ENCODE measurements at places on chromosomes 7 and 10.

DNA sequence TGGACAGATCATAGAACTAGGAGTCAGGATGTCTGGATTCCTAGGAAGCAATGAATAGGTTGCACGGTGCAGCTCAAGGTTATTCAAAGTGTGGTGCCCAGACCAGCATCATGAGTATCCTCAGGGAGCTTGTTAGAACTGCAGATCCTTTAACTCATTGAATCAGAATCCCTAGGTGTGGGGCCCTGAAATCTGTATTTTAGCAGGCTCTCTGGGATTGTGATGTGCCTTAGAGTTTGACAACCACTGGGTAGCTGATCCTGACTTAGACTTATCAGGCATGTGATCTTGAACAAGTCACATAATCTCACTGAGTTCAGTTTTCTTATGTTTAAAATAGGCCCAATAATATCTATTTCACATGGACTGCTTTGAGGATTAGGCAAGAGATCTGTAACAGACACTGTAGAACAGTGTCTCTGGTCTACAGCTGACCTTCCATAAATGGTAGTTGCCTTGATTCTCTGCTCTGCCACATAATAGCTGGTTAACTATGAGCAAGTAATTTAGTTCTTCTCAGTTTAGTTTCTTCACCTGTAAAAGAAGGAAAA is 46.4 kb upstream of the ATRNL1 start:
- no peak for DNase-seq

- DNase-seq, result no peak
Measured at GRCh38 chr10:122537545-122537944, 23.0 kb upstream of the DMBT1 start.

- DNase-seq, result no peak
Measured at GRCh38 chr10:132397671-132398565, 918 bp downstream of the PWWP2B start.

DNA sequence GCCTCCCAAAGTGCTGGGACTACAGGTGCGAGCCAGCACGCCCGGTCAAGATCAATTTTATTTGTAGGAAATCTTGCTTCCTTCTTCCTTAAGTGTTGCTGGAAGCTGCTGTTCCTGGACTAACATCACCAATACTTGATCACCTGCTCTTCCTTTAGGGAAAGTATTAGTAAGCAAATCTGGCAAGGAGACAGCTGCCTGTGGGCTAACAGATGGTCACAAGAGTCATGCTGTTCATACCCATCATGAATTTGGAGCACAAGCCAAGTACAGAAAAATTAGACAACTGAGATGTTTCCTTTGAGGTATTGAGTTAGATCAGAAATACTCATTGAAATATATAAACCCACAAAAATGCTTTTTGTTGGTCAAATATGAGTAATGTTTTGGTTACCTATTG is 27.9 kb downstream of the BAIAP2L1 start:
- DNase-seq, result no peak

DNA sequence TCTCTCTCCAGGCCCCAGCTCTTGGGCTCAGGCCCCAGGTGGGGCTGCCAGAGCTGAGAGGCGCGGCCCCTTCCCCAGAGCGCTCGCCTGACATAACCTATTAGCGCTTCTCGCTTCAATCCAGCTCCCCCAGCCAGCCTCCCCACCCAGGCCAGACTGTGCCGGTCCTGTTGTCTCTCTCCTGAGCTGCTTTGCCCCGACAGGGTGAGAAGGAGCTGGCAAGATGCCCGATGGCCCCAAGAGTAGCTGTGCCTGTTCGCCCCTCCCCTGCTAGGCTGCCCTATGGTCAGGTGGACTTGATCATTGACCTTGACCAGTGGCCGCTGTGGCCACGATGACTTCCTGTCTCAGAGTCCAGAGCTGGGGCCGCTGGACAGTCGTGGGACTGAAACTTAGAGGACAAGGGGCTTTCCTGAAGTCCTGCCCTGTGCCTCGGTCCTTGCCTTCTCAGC is 9.1 kb downstream of the TMEM270 start:
- DNase-seq, result no peak

GRCh38 chr7:102933763-102934162 is 21.0 kb downstream of the LRRC17 start:
- no peak for DNase-seq

DNA sequence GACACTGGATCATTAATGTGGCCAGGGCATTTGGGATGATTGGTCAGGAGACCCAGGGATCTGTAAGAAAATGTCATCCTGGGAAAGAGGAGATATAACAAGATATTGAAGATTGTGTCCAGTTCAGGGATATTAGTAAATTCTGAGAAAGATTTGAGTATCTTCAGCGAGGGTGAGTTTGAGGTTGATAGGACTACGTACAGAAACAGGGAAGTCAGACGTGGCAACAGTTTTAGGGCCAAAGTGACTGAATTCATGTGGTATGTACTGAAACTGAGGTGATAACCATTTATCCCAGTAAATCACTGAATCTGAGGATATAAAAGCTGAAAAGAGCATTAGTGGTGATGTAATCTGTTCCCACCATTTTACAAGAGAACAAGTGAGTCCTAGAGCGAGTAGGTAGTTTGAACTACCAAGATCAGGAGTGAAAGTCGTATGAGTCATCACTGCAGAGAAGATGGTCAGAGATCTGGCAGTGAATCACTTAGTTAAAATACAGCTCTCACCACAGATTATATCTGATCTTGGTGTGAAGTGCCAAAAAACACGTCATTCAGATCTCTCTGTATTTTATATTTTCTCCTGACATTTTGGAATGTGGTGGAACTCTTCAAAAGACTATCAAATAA is 220.5 kb downstream of the CDK14 start:
- DNase-seq, result no peak

- no peak for DNase-seq
Measured at GRCh38 chr7:120334475-120334874, 61.5 kb downstream of the KCND2 start.

DNA sequence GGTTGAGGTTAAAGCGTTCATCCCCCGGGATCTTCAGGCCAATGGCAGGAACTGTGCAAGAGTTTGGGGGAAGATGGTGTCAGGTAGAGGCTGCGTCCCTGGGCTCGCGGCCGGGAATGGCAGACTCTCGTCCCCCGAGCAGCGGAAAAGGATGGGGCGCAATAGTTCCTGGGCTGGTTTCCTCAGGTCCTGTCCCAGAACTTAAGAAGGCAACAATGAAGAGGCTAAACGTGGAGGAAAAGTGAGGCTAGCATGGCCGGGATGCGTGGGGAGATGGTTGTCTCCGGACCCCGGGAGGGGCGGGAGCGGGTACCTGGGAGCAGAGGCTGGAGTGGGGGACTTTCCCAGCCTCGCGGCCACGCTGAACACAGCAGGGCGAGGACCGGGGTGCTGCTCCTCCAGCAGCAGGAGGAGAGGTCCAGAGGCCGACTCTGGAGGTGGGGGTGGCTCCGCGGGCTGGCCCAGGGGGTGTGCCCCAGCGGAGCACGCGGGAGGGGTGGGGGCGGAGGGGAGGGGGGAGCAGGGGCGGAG is 882 bp downstream of the IRF5 start:
- DNase-seq, result no peak

- no peak for DNase-seq
Measured at GRCh38 chr7:146411975-146412374, 295.4 kb downstream of the CNTNAP2 start.

- DNase-seq, result no peak
Measured at GRCh38 chr7:84923348-84923747, 263.5 kb downstream of the SEMA3D start.

DNA sequence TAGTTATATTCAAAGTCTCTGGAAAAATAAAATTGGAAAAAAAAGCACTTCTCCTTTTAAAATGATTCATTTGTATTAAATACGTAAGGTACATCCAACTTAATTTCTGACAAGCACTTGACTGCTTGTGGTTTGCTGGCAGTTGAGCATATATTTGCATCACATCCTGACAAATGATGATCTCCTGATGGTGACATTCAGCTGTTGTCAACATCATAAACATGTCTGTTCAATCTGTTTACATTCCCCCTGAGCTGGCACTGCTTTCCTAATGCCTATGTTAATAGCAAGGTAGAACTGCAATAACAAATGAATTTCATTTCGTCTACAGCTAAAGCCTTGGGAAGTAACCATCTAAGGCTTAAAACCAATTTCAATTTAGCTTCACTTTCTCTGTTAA is 24.4 kb downstream of the TSPAN12 start:
- DNase-seq, result no peak

DNA sequence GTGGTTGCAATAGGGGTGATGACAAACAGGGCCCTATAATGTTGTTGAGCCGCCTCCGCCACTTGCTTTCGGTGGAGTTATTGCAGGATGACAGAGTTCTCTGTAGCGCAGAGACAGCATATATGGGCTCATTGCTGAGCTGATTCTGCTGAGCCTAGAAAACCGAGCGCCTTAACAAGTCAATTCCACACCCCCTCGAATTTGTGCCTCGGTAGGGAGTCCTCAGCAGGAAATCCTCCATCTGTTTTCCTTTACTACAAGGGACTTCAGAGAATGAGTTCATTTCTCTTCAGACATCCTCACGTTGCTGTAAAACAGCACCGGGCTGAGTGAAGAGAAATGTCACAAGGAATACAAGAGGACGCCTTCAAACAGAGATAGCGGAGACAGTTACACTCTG is 90.7 kb upstream of the KIAA1217 start:
- no peak for DNase-seq

GRCh38 chr7:106565428-106565827 is 95.5 kb downstream of the CCDC71L start:
- DNase-seq, result no peak

DNA sequence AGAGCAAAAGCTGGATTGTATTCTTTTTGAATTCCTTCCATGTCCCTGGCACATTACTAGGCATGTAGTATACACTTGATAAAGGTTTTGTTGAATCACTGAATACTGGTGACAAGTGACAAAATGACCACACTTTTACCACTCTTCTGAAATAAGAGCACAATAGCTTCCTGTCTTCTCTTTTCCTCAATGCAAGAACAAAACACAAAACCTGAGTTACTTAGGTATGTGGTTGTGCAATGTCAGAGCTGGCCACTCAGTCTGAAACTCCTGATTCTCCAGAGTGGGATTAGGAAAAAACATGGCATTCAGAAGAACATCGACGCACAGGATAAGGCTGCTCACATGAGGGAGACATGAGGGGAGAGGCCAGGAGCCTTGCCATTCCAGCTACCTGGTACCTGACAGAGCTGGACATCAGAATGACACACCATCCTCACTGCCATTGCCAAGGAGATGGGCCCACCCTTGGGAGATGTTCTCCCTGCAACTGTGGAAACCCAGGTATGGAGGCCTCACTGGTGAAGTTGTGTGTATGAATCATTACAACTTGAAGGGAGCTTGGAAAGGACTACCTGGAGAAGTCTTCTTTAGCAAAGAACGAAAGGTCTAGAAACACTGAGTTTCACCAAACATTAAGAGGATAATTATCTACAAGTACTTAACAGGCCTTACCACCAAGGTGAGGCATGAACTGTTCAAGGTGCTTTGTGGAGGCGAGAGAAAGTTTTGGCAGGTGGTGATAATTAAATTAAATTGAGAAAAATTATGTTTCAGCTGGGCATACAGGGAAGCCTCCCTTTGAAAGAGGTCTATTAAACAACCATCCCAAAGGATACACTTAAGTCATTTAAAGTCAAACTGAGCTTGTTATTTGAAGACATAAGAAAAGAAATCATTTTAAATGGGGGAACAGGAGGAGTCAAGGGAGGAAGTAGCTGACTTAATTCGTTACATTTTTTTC is 246.5 kb upstream of the AOAH start:
- DNase-seq, result no peak

DNA sequence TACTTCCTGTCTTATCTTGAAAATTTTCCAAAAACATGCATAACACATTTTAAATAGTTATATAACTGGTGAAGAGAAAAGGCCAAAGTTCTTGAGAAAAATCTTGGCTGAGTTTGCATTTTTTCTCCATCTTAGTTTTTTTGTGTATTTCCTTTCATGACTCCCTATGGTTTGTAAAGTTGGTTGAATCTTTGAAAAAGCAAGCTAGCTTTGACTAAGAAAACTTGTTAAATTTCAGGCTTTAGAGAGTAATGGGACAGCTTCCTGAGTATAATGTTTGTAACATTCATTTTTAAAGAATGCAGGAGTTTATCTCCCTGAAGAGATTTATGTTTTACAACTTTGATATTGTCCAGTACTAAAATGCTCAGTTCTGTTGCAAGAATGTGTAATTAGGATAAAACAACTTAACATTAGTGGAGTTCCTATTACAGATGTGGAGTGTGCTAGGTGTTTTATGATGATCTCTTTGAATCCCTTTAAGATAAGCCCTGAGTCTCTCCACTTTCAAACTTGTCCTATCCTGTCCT is 11.1 kb upstream of the HERPUD2 start:
- DNase-seq, result no peak

DNA sequence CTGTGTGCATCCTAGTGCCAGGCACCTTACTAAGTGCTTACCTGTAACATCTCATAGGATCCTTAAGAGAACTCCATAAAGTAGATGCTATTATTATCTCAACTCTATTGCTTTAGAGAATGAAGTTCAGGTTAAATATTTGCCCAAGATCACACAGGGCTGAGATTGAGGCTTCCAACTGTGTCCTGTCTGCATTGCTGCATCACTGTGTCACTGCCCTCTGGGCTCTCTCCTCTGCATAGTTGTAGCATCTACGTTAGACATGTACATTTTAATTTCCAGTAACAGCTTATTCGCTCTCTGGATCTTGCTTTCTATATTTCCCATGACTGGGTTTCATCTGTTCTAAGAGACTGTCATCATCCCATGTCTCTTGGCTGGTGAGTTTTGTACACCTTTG is 63.6 kb upstream of the FZD8 start:
- no peak for DNase-seq

DNA sequence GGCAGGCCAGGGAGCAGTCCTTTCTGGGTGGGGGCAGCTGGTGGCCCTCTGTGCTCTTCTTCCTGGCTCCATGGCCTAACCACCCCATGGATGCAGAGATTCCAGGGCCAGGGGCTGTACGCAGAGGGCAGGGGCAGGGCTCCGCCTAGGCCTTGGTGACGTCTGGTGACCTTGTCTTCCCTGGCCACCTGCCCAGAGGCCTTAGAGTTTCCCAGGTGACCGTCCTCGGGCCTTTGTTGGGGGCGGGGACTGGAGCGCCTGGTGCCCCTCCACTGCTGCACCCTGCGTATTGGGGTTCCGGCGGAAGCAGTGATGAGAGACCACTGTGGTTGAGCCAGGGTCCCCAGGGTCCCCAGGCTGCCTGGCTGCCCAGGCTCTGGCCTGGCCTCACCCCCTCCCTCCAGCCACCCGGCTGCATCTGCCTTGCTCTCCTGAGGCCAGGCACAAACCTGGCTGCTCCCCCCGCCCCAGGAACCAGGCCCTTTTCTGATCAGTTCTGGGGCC is 10.3 kb downstream of the PWWP2B start:
- no peak for DNase-seq
